ENCODE measurements at places on chromosomes 6 and 20. TPM values are rescaled to one million over a fixed set of nuclear protein-coding genes. Genes with fewer than 3 reads are reported as not detected.

The SIRPA gene
- total RNA-seq: not detected

The CDC25B gene
- 403 TPM for total RNA-seq

The ALDH8A1 gene
- 0.89 TPM for total RNA-seq

The NPBWR2 gene
- not detected for total RNA-seq

The LINC00237 gene
- not detected for total RNA-seq

The C20orf144 gene
- total RNA-seq: 0.15 TPM

The DAAM2 gene
- total RNA-seq: not detected

The SMLR1 gene
- not detected for total RNA-seq

The ARG1 gene
- not detected for total RNA-seq

The CAP2 gene
- total RNA-seq: not detected

The COX4I2 gene
- not detected for total RNA-seq

The CDK5RAP1 gene
- 33.1 TPM for total RNA-seq

The HRH3 gene
- not detected for total RNA-seq

The JPH2 gene
- total RNA-seq: not detected

The BACH2 gene
- 61.6 TPM for total RNA-seq

The BTN2A1 gene
- 33.7 TPM for total RNA-seq

Measured in activated CD4-positive, alpha-beta T cell treated with anti-CD3 and anti-CD28 coated beads, Interleukin-2, amount 10 ng/mL, durations not matched to agents 7 days and 5 days (primary cell).